ENCODE measurements at places on chromosomes 7 and 10.
A peak's percentile ranks its signal among the peaks of the same experiment; 100 is the strongest.

- peak; percentile 75 for DNase-seq
Measured at GRCh38 chr7:2012981-2013380, 219.8 kb downstream of the MAD1L1 start.

DNA sequence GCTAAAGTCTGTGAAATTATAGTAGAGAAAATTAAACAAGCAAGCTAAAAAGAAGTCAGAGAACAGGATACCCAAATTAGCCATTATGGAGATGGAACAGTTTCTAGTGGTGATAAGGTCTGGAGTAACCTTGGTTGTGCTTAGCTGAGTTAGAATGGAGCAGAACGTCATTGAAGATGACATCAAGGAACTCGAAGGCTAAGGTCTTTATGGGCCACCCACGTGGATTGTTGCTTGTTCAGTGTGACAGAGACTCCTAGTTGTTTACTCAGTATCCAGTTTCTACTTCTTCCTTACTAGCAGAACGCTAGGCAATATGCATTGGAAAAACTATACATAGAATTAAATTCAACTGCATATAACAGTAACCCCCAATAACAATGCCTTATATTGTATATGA, 39.7 kb downstream of the AHCYL2 start:
- no peak for DNase-seq

- no peak for DNase-seq
Measured at GRCh38 chr7:137931823-137932222, 70.1 kb downstream of the CREB3L2 start.

DNA sequence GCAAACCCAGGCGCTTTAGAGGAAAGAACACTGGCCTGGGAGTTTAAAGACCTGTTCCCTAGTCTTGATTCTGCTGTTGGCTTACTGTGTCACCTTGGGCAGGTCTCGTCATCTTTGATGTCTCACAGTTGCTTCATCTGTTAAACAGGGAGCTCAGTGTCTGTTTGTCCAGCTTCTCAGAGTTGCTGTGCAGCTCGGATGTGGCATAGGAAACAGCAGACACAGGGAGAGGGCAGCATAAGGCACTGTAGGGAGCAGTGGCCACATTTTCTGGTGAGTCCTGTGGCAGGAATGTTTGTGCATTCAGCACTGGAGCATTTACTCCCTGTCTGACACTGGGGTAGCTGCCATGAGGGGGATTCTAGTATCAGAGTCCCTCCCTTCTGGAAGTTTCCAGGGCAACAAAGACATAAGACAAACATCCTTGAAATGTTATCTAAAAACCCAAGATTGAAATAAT, 2.0 kb downstream of the REPIN1 start:
- DNase-seq: peak; percentile 74

GRCh38 chr10:114313139-114313538, 74.1 kb downstream of the VWA2 start:
- DNase-seq: no peak

- peak; percentile 92 for DNase-seq
Measured at GRCh38 chr7:42082144-42082543, 154.9 kb downstream of the GLI3 start.

- peak; percentile 54 for DNase-seq
Measured at GRCh38 chr7:132160611-132161532, 415.4 kb downstream of the PLXNA4 start.

DNA sequence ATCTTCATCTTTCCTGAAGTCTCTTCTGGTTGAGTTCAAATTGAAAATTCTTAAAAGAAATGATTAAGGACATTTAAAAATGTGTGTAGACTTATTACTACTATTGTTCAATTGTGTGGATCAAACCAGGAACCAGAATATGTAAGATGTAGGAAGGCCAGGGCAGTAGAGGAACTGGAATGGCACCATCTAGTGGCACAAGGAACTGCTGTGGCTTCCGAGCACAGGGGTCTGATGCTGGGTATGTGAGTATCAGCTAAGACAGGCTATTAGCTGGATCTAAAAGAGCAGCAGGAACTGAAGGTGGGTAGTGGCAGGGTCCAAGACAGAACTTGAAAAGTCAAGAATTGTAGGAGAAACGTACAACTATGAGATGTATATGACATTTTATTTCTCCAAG, 247.3 kb downstream of the SEMA3A start:
- DNase-seq: peak; percentile 6

DNA sequence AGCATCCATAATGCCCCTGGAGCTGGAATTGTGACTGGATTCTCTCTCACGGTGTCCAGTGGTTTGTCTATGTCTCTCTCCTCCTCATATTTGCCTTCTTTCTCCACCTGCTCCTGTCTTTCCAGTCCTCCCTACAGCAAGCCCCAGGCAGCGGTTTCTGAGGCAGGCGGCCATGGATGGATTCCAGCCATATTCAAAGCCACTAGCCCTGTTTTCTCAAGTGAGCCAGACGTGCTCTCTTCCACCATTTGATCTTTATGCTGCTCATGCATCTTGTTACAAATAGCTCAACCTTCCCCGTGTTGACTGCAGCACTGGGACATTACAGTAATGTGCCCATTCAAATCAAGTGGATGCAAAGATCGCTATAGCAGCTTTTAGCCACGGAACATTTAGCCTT, 387.2 kb upstream of the PODXL start:
- no peak for DNase-seq

DNA sequence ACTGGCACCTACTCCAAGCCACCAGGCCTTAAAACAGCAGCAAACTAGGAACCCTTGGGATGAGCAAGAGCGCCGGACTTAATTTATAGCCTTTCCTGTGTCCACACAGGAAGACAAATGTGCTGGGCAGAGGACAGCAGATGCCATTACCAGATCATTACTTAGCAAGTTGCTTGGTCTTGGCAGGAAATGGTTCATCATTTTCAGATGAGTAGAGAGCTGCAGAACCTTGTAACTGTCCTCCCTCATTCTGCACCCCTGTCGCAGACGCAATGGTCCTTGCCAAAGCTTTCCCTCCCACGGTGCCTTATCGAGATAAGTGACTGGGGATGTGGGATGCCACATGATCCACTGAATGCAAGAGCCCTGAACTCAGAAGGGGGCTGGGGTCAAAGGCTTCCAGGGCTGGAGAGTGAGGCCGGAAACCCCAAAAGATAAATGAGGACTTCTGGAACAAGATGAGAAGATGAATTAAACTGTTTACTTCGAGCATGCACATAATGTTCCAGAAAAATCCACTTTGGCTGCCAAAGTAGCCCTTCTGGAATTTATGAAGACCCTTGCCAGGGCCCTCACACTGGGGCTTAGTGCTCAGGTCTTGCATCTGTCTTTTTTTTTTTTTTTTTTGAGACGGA, 145.6 kb upstream of the ZNF32 start:
- no peak for DNase-seq

GRCh38 chr7:25802473-25802872, 349.5 kb upstream of the NFE2L3 start:
- no peak for DNase-seq

- no peak for DNase-seq
Measured at GRCh38 chr7:140650367-140650766, 9.8 kb upstream of the DENND2A start.

GRCh38 chr10:90141791-90142190, 440.4 kb downstream of the KIF20B start:
- DNase-seq: no peak

DNA sequence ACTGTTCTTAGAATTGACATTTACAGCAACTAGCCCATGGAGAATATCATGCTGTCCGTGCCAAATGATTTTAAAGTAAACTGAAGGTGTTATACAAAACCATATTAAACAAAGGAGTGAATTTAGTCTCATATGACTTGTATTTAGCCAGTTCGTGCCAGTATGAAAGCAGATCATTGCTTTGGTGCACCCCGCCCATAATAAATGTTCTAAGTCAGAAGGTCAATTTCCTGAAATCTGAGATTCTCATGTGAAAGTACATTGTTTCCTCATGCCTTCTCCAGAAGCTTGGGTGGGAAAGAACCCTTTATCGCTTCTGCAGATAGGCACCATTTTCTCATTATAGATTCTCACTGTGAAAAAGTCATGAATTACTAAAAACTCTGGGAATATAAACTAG, 106.4 kb downstream of the CAMK1D start:
- DNase-seq: no peak

DNA sequence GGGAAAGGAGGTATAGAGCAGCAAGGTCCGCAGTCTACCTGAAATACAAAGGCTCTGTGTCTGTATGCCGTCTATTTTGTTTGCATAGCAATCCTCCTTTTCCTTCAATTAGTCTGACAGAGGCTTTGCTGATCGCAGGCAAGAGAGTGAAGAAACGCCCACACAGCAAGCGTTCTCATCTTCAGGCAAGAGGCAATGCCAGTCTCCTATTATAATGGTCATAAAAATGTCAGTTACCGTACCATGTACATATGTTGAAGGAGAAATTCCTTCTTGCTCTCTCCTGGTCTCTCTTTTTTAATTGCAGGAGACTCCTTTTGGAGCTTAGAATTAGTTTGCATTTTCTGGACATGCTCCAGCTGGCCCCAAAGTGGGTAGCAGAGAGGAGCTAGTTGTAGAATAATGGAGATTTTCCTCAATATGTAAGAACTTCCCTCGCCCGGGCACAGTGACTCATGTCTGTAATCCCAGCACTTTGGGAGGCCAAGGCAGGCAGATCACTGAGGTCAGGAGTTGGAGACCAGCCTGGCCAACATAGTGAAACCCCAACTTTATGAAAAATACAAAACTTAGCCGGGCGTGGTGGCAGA, 139.5 kb downstream of the PFKFB3 start:
- no peak for DNase-seq

- DNase-seq: no peak
Measured at GRCh38 chr7:120925392-120925791, 25.2 kb upstream of the ING3 start.

DNA sequence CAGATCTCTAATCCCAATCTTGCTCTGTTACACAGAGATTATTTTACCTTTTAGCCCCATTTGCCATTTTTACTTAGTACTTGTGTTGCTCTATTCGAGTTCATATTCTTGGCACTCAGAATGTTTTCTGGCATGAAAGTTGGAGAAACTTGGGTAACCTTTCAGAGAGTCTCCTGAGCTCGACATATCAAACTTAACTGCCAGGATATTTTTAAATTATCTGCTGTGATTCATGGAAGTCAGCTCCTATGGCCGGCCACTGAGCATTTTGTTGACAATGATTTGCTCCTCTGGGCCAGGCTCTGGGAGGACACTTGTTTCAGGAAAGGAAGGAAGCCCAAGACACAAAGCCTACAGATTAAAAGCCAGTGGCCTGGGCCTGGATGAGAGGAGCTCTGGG, 396.7 kb downstream of the TNS3 start:
- DNase-seq: no peak

DNA sequence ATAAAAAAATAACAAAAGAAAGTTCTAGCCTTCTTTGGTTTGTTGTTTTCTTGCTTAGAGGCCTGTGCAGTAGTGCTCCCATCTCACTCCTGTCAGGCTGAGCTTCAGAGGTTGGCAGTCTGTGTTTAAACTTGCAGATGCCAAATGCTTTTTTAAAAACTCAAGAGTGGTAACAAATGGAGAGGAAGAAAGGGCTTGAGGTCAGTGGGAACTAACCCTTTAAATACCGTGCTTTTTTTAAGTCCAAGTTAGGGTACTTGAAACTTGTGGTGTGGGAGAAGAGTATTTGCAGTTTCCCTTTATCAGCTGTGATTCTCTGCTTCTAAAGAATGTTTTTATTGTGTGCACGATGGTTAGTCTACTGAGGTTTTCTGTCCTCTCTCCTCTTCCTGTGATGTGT, 29.4 kb downstream of the ZRANB1 start:
- DNase-seq: no peak

DNA sequence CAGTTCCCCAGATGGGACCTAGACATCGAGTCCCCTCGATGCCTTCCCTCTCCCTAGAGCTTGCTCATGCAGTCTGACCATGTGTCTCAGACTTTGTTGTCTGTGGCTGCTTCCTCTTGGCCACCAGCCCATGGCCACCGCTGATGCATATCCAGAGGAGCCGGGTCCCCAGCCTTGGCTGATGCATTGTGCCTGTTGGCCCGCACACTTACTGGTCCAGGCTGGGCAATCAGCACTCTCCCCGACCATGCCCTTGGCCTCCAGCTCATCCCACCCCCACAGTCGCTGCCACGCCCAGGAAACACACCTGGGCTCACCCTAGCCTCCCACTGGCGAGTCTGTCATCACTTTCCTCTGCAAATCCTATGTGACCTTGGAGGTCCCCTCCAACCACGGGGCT, 10.1 kb downstream of the NPC1L1 start:
- no peak for DNase-seq

GRCh38 chr10:116417821-116418220, 9.8 kb upstream of the PNLIPRP3 start:
- no peak for DNase-seq

GRCh38 chr10:111578076-111578475, 501.2 kb downstream of the ADRA2A start:
- DNase-seq: no peak

DNA sequence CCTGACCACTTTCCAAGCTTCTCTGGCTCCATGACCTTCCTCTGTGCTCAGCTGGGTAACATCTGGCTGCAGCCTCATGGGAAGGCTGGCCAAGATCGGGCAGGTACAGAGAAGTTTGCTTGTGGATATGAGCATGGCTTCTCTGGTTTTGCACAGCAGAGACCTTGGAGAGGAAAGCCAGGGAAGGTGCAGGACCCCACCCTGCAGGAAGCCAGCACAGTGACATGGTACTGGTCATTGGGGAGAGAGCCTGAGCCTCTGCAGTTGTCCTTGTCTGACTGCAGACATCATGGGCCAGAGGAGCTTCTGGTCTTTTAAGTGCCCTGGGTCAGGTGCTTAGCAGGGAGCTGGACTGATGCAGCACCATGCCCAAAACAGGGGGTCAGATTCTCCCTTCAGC, 70.6 kb upstream of the LEP start:
- DNase-seq: no peak

DNA sequence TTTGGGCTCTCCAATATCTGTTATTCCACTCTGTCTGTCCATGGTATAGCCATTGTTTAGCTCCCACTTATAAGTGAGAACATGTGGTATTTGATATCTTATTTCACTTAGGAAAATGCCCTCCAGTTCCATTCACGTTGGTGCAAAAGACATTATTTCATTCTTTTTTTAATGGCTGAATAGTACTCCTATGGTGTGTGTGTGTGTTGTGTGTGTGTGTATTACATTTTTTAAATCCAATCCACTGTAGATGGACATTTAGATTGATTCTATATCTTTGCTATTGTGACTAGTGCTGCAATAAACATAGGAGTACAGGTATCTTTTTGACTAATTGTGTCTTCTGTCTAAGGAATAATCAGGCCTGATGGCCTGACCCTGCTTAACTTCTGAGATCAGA, 7.4 kb upstream of the CPED1 start:
- no peak for DNase-seq

DNA sequence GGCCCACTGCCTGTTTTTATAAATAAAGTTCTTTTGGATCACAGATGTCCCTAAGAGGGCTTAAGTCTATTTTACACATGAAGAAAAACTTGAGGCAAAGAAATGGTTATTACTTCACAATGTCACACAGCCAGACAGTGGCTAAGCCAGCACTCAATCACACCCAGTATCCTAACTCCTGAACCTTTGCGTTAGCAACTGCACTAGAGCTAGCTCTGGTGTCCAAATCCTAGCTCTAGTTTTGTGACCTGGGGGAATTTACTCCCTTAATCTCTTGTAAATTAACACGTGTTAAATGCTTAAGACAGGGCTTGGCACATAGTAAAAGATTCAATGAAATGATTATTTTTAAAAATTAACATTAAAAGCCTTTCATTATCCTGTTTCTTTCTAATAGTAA, 49.0 kb upstream of the TPK1 start:
- no peak for DNase-seq

Measured in fibroblast of skin of scalp (primary cell).